Large intestine (tissue), 12 donors: ENCODE measurements at places on chromosomes 5 and 9. TPM values are rescaled to one million over a fixed set of nuclear protein-coding genes. Genes with fewer than 3 reads are reported as not detected.

- DNase-seq: no peak
Measured at GRCh38 chr5:38799556-38800377, 46.0 kb upstream of the OSMR start.

The GARIN3 gene
- not detected for polyA plus RNA-seq

The GAS1 gene
- 23.6 TPM for polyA plus RNA-seq

The ZFR gene
- 75.2 TPM for polyA plus RNA-seq

The INSL6 gene
- 0.51 TPM for polyA plus RNA-seq

The CCDC107 gene
- 17.6 TPM for polyA plus RNA-seq
